ENCODE measurements at places on chromosomes 4 and X. TPM values are rescaled to one million over a fixed set of nuclear protein-coding genes. Genes with fewer than 3 reads are reported as not detected.

The PRPS2 gene
- 8.6 TPM for total RNA-seq

The FAM47C gene
- total RNA-seq = not detected

The HSFX4 gene
- 0.53 TPM for total RNA-seq

The ZDHHC15 gene
- 3.2 TPM for total RNA-seq

The SLC10A7 gene
- total RNA-seq = 11.0 TPM

The NUP62CL gene
- total RNA-seq = 0.84 TPM

The P2RY4 gene
- 0.09 TPM for total RNA-seq

The AFM gene
- total RNA-seq = not detected

The UCHL1 gene
- total RNA-seq = 28.6 TPM

The PPP1R3F gene
- 5.5 TPM for total RNA-seq

The RAB41 gene
- total RNA-seq = not detected

The AREG gene
- total RNA-seq = 0.09 TPM

The MXD4 gene
- 31.5 TPM for total RNA-seq

The TBX22 gene
- total RNA-seq = not detected

The ASIC5 gene
- not detected for total RNA-seq

The SYTL4 gene
- 3.0 TPM for total RNA-seq

The ANKRD17 gene
- 42.8 TPM for total RNA-seq

The AMBN gene
- total RNA-seq = not detected

The C1QTNF7 gene
- 2.8 TPM for total RNA-seq

All from muscle of leg (tissue), 16 donors.